Activated CD4-positive, alpha-beta memory T cell treated with anti-CD3 and anti-CD28 coated beads for 36 hours (primary cell): ENCODE measurements at places on chromosomes 4 and X. TPM values are rescaled to one million over a fixed set of nuclear protein-coding genes. Genes with fewer than 3 reads are reported as not detected.

- no peak for DNase-seq
Observed at GRCh38 chrX:17774053-17774452, 36.8 kb downstream of the SCML1 start.

The UBL4A gene
- total RNA-seq = 49.5 TPM

DNA sequence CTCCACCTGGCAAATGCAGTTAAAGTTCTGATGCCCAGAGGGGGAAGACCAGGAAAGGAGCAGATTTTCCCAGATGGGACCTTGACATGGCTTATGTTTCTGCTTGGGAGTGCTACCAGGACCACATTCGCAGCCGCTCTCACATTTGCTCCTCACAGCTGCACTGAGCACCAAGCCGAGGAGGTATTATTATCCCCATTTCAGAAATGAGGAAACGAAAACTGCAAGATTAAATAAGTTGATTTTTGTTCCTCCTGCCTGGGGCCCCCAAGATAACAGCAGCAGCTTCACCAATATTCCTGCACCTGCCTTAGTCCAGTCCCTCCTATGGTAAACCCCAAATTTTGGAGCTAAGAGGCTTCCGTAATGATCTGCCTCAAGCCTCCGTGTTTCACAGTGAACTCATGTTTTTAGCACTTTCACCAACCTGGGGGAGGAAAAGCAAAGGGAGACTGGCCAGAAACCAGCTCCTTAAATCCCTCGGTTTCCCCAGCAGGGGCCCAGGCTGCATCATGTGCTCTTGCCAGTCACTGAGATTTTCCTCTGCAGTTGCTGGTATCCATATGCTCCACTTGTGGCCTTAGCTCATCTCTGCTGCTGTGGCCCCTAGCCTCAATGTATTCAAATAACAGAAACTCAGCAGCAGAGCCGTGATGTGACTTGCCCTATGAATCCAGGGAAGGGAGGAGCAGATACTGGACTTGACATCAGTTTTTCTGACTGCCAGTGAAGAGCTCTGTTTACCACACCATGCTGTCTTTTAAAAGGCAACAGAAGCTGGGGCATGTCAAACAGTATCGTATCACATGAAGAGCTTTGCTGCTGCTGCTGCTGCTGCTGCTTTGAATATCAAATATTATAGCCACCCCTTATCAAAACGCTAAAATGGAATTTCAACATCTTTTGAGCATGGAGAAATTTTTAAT lies 95.5 kb upstream of the KLHL13 start:
- DNase-seq = no peak

GRCh38 chrX:87160435-87161010 lies 357.1 kb upstream of the KLHL4 start:
- no peak for DNase-seq

DNA sequence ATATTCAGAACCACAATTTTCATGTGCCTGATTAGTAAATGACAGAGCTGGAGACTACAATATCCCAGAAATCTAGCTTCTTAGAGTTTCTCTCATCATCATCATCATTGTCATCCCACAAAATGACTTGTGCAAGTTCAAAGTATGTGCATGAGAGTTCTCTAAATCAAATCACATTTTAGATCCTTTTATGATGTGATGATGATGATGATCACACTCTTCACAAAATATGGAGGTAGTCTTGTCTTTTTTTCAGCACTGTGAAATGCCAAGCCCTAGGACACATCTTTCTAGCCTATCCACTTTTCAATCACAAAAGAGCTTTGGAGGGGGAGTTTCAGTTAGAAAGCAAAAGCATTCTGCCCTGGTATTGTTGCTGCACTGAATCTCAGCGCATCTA lies 7.4 kb downstream of the MBNL3 start:
- DNase-seq = no peak

DNA sequence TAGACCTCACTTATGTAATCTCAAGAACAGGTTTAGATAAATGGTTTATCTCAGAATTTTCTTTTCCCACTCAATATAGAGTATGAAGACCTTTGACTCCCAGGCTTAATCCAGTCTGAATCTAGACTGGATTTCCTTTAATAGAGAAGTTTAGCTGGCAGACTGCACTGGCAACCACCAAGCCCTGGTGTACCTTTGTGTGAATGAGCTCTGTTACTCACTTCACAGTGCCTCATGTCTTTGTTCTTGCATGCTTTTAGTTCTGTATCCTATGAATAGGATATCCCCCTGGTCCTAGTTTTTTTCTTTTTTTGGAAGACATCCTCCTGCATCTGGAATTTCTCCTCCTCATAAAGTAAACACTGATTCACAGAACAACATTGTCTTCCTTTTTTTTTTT lies 53.2 kb upstream of the MCUB start:
- no peak for DNase-seq

GRCh38 chr4:56552273-56552672 lies 46.7 kb downstream of the ARL9 start:
- DNase-seq = no peak

The JCHAIN gene
- total RNA-seq = not detected

DNA sequence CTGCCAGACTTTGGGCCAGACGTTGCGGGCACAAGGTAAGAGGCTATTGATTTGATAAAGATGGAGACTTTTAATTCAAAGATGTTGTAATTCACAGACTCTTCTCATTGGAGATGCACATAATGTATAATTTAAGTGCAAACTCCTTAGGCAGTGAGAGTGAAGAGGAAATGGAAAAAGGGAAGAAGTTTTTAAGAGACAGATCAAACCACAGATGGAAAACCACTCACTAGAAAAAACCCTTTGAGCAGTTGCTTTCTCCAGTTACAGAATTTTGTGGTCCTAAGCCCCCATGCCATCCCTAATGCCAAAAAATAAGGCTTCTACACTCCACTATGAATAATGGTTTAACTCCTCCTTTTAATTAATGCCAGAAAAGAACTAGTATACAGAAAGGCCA lies 977.1 kb upstream of the PRKX start:
- DNase-seq = no peak

DNA sequence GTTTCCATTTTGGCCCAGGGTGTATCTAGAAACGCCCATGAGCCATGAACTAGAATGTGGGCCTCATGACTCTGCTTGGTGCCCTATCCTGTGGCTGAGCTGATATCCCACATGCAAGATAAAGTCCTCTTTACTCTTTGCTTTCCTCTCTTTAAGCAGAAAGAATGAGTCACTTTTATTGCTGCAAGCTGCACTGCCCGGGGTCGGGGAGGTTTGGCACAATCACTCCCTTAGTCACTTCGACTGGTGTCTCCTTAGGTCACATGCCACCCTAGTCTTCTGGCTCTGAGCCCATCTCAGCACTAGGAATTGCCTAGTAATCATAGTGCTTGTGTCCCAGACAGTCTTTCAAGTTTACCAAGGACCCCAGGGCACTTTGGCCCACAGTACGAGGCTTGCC lies 75.1 kb upstream of the CXorf66 start:
- DNase-seq = no peak

DNA sequence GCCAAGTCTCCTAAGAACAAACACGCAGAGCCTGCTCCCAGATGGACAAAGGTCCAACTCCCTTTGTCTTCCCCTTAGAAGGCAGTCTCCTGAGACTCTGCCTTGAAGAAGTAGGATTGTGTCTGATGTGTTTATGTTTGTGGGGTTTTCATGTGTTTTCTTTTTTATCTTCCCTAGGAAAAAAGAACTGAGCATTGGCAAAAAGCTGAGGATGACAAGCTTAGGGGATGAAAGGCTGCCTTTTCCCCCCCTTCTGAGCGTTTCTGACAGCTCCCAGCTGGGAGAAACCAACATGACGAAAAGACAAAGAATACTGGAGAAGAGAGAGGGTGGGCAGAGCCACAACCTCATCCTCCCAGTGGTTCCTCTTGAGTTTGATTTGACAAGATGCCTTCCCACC lies 181.1 kb downstream of the EVC2 start:
- DNase-seq = no peak

DNA sequence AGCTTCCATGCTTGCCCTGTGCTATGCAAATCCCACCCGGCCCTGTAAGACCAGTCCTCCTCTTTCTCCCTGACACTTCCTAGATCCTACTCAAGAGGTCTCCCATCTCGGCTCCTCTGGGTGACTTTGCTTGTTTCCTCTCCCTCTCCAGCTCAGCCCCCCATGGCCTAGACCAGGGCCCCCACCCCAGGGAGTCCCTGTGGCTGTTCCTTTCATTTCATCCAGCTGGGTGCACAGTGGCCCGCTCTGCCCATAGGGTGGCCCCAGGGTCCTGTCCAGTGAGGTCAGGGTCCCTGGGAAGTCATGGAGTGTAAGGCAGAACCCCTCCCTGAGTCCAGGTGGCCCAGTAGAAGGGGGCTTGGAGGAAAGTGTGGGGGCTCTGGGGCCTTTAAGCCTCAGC lies 52.3 kb upstream of the NKX1-1 start:
- no peak for DNase-seq

GRCh38 chr4:2248821-2249261 lies 6.9 kb upstream of the HAUS3 start:
- no peak for DNase-seq

DNA sequence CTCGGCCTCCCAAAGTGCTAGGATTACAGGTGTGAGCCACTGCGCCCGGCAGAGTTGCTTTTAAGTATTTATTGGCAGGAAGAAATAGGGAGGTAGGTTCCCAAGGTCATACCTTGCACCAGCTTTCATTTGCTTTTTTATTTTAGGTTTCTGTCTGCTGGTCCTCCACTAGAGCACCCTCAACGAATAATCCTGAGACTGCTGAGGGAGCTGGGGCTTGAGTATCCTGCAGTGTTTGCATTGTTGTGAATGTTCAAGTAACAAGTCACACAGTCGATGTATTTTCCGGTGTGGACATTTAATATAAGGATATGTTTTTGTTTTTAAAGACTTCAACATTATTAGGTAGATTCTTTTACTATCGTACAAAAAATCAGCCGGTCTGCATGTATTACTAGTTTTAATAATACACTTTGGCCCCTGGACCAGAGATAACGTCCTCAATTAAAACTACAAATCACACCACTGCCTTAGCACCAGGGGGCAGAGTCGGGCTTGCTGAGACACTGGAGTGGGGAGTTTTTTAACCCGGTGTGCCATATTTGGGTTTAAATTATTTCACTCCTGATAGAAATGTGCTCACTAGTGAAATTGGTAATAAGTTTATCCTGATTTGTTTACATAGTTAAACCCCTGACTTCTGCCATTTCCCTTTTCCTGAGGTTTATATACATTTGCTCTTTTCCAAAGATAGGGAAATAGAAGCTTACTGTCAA lies 11.6 kb downstream of the SMIM20 start:
- peak; percentile 56 for DNase-seq

The RIPPLY1 gene
- total RNA-seq = not detected

The SOX3 gene
- not detected for total RNA-seq

- DNase-seq = no peak
Observed at GRCh38 chr4:76457885-76458284, 22.9 kb downstream of the SHROOM3 start.

DNA sequence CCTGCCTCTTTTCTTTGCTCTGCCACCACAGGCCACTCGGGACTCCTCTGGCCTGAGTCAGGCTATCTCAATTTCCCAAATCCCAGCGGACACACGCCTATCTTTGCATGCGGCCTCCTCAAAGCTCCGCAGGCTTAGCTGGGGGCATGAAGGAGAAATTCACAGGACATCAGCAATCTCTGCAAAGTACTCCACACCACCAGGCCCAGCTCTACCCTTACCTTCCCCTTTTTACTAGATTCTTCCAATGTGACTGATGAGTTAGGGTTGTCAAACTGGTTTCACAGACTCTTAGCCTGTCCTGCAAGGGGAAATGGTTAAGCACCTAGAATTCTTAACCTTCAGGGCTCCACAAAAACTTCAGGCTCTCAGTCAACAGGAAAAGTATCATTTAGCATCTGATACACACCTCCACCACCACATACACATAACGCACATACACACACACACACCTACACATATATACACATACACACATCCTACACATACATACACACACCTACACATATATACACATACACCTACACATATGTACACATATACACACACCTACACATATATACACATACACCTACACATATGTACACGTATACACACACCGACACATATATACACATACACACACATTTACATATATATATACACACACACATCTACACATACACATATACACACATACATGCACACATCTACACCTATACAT lies 349.1 kb downstream of the ANK2 start:
- DNase-seq = no peak

- no peak for DNase-seq
Observed at GRCh38 chr4:84433633-84434222, 65.4 kb downstream of the NKX6-1 start.

DNA sequence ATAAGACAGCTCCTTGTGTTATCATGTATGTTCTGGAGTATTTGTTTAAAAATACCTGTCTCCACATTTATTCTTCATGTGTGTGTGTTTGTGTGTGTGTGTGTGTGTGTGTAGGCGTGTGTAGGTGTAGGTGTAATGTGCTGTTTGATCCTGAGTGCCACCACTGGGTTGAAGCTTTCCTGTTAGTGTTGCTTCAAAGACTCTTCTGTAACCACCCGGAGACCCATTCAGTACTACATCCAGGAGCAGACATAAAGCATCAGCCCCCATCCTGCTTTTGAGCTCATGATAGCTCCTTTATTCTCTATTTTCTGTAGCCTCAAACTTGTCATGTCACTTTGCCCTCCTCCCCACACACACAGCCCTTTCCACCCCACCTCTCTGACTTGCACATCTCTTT lies 3.0 kb upstream of the ZDHHC9 start:
- DNase-seq = no peak

DNA sequence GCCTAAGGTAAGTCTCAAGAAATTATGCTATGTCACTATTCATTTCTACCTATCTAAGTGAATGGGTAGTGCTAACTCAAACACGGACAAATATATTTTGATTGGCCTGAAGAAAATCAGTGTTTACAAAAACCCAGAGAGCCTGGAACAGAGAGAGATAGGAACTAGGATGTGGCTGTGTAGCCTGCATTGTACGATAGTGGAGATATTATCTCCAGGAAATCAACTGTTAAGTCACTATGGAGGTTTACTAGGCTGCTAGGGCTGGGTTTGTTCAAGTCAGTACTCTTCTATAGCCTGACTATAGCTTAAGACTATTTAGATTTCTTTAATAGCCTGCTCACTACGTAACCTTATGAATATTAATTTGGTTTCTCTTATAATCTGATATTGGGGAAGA lies 127.9 kb downstream of the TACR3 start:
- no peak for DNase-seq

The TACR3 gene
- not detected for total RNA-seq

The MAMLD1 gene
- 2.1 TPM for total RNA-seq

The P2RY8 gene
- 32.7 TPM for total RNA-seq

- DNase-seq = no peak
Observed at GRCh38 chrX:110318664-110318968, 731 bp upstream of the AMMECR1 start.

The RHOXF2B gene
- not detected for total RNA-seq

DNA sequence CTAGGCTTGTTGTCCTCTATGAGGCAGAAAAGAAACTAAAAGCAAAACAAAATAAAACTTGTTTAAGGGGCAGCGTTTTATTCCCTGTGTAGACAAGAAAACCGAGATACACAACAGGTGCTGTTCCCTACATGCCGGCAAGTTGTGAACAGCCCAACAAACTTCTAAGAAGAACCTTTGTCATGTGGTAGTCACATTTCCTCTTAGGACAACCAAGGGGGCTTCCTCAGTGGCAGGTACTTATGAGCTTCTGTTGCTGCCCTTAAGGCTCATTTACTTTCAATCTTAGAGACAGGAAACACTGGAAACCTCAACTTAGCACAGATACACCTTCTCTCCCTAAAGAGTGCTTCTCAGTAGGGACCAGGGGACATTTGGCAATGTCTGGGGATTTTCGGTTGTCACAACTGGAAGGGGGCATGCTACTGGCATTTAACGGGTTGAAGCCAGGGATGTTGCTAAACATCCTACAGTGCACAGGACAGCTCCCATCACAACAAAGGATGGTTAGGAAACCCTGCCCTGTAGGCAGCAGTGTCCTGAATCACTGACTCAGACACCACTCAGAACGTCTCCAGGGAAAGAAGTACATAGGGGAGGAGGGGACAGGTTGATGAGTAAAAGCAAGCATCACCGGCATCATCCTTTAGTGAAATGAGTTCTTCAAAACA lies 111.0 kb downstream of the ASB9 start:
- DNase-seq = peak; percentile 51
